Fibroblast of skin of right quadriceps (primary cell): ENCODE measurements at places on chromosomes 1 and 21.
A peak's percentile ranks its signal among the peaks of the same experiment; 100 is the strongest.

GRCh38 chr21:45830720-45831366 lies 150.7 kb upstream of the COL6A1 start:
- DNase-seq = no peak

- no peak for DNase-seq
Measured at GRCh38 chr1:169508432-169509338, 22.9 kb upstream of the SLC19A2 start.

- no peak for DNase-seq
Measured at GRCh38 chr1:92975551-92976232, 14.4 kb upstream of the DIPK1A start.

- no peak for DNase-seq
Measured at GRCh38 chr1:227961651-227962466, 14.1 kb upstream of the WNT9A start.

DNA sequence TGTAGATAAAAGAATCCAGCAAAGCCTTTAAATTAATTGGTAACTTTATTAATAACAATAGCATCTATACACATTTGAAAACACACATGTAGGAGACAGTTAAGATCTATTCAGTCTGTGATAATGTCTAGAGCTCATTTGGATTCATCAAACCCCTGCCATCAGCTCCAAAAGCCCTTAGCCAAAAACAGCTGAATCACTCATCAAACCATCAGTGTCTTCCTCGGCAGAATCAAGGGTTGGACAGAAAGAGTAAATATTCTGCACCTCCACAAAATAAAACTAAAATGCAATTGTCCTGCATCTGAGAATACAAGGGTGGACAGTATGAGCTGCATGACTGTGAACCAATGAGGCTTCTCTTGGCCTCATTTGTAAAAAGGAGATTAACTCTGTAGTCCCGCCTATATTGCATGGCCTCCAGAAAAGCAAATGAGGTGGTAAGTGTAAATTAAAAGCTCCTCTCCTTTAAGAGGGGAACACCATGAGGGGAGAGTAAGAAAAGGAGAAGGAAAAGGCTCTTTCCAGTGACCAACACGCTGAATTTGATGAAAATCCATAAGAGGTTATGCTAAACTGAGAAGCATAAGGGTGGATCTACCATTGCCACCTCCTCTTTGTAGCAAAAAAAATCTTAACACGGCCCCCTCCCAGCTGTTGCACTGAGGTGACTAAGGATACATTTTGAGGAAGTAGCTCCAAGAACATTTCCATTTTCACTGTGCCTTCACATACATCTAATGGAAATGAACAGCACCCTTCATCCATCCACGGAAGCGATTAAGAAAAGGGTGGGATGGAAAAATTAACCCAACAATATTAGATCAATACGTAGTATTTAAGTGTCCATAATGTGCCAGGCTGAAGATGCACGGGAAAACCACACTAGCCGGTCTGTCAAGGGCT lies 14.7 kb upstream of the BOLA1 start:
- peak; percentile 43 for DNase-seq

GRCh38 chr1:183604038-183604808 lies 14.0 kb upstream of the NCF2 start:
- DNase-seq = peak; percentile 91

- DNase-seq = no peak
Measured at GRCh38 chr1:177981200-177981599, 11.3 kb upstream of the SEC16B start.

DNA sequence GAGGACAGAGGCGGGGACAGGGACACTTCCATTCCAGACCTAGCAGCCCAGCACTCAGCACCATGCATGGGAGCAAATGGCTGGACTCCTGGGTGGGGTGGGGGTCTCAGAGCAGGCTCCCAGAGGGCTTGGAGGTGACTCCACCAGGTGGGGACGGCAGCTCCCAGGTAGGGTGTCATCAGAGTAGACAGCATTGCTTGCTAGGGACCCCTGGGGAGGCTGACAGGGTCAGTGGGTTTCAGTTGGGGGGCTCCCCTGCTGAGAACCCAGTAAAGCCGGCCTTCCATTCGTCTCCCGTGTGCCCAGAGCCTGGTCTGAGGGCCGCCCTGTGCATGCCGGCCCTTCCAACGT lies 4.8 kb upstream of the GJC2 start:
- DNase-seq = no peak

DNA sequence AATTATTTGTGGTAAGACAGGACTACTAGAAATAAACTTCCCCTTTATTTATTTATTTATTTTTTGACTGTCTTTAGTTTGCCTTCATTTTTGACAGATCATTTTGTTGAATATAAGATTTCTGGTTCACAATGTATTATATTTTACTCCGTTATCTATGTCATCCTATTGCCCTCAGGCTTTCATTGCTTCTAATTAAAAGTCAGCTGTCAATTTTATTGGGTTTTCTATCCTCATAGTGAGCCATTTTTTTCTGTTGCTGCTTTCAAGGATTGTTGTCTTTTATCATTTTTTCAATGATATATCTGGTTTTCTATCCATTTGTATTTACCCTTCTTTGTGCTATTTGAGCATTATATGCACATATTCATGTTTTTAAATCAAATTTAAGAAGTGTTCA lies 866.2 kb downstream of the LRRIQ3 start:
- DNase-seq = no peak

GRCh38 chr1:202349206-202349928 lies 868 bp downstream of the PPP1R12B start:
- DNase-seq = peak; percentile 31

DNA sequence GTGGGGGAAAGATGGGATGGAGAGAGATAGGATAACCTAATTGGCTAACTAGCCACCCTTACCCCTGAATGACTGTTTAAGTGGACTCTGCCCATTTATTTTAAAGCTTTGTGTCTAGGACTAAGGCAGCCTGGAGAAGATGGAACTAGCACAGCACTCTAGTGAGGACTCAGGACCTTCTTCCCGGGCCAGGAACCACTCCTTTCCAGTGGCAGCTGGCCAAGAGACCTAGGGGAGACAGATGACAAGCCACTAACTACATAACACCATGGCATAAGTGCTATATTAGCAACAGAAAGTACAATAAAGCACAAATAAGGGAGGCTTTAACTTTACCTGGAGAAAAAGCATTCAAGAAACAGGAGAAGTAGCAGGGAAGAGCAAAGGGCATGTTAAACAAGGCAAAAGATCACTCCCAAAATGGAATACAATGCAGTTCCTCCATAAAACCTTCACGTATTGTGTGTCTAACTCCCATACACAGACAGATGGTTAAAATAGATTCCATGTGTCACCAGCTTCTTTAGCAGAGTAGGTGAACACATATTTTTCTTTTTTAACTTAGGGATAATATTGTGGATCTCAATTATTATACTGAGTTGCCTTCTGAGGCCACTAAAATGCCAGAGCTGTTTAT lies 20.6 kb downstream of the CLCA1 start:
- DNase-seq = no peak

- no peak for DNase-seq
Measured at GRCh38 chr1:14855268-14855667, 256.8 kb downstream of the KAZN start.

DNA sequence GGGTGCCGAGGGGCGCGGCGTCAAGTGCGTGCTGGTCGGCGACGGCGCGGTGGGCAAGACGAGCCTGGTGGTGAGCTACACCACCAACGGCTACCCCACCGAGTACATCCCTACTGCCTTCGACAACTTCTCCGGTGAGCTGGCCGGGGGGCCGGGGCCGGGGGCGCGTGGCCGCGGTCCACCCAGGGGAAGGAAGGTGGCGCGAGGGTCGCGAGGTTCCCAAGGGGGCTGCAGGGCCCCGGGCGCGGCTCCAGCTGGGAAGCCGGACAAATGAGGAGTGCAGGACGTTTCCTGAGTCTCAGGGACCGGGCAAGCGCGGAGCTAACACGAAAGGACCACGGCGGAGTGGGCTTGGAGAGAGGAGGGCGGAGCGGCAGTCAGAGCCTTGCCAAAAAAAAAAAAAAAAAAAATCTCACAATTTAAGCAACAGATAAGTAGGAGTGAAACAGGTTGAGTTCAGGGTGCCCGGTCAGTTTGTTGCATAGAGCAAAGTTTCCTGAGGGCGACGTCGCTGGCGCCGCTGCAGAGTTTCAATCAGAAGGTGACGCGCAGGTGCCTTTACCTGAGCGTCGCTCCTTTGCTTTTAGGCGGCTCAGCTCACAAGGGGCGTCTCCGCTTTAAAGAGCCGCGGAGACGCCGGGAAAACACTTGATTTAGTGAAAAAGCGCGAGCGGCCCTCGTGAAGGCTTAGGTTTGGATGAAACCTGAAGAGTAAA lies 750 bp downstream of the RHOU start:
- peak; percentile 13 for DNase-seq

DNA sequence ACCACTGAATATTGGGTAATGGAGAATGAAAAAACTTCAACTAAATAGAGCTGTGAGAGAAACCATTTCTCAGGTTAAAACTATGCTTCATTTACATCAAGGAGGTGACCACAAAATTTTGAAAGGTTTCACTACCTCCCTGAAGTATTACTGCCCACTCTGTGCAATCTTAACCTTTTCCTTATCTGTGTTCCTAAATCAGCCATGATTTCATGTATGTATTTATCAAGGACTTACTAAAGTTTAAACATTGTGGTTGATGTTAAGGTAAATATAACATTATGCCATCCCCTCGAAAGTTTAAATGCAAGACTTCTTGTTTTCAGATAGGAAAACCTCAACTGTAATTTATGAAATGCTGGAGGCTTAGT lies 84.4 kb downstream of the CLEC20A start:
- DNase-seq = no peak

DNA sequence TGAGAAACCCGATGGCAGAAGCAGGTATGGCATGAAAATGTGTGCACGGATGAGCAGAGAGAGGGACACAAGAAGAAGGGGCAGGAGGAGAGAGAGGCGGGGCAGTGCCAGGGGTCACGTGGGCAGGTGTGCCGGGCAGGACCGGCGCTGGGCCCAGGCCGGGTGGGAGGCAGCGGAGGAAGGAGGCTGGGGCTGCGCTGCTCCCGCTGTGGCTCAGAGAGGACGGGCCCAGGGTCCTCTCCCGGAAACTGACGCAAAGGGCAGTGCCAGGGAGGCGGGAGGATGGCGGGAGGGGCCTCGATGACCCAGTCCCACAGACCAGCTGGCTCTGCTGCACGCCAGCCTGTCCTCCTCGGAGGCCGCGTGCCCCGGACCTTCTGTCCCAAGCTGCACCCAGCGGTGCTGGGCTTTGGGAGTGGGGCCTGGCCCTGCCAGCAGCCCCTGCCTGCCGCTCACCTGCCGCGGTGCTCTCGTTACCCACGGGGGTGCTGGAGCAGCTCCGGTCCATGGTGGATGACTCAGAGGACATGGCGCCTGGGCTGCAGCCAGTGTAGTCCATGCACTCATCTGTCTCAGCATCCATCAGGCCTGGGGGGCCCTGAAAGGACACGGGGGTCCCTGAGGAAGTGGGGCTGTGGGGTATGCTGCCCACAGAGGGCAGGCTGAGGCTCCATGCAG lies 153.9 kb downstream of the CASZ1 start:
- no peak for DNase-seq

- peak; percentile 52 for DNase-seq
Measured at GRCh38 chr1:203671047-203671446, 44.4 kb downstream of the ATP2B4 start.

GRCh38 chr1:179003512-179004066 lies 22.1 kb upstream of the FAM20B start:
- DNase-seq = no peak

- DNase-seq = peak; percentile 42
Measured at GRCh38 chr1:160416369-160416768, 16.0 kb downstream of the VANGL2 start.

DNA sequence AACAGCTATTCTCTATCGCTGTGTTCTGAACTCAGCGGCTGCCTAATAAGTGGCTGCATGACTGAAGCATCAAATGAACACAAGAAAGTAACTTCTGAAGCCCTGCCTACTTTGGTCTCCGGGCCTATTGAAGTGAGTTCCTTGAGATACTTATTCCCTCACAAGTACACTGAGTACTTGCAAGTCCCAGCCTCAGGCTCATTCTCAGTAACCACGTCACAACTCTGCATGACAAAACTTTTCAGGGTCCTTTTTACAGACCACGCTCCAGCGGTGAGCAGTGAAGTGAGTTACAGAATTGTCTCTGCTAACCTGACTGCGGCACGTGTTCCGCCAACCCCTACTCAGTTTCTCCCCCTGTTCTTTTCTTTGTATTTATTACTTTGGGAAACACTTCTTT lies 1342.7 kb upstream of the ADGRL4 start:
- DNase-seq = no peak

- DNase-seq = no peak
Measured at GRCh38 chr1:215479567-215479966, 87.5 kb upstream of the KCTD3 start.

- peak; percentile 29 for DNase-seq
Measured at GRCh38 chr1:108877348-108878159, 769 bp downstream of the GPSM2 start.
